CD4-positive, alpha-beta T cell treated with Interleukin-4 for 1 hour (primary cell): ENCODE measurements at places on chromosomes 16 and 17.
A peak's percentile ranks its signal among the peaks of the same experiment; 100 is the strongest.

GRCh38 chr17:18960241-18960665 is 8.3 kb downstream of the SLC5A10 start:
- DNase-seq = no peak

DNA sequence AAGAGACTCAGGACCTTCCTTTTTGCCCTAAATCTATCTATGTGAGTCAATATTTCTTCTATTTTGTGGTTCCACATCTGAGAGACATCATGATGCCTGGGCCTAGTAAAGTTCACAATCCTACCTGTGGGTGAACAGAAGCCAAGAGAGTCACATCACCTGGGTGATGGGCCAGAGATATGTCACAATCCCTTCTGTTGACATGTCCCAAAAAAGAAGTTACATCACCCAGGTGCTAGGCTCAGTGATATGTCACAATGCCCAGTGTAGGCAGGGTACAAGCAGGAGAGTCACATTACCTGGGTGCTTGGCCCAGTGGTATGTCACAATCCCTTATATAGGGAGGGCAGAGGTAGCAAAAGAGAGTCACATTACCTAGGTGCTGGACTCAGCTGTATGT is 2101.9 kb downstream of the TP53TG3F start:
- no peak for DNase-seq

DNA sequence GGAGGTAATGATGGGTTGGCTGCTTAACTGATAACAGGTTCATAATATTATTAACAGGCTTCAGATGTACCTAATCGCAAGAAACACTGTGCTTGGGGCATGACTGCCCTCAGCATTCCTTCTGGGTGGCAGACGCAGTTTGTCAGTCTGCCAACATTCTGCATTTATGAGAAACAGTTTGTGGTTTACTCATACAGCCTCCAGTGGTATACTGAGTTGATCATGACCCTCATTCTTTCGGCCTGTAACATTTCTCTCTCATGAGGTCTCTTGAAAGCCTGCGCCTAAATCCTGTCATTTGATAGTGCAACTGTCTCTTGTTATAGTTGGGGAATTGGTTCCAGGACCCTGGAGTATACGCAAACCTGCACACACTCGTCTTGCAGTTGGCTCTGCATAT is 4.9 kb upstream of the RUSF1 start:
- no peak for DNase-seq

DNA sequence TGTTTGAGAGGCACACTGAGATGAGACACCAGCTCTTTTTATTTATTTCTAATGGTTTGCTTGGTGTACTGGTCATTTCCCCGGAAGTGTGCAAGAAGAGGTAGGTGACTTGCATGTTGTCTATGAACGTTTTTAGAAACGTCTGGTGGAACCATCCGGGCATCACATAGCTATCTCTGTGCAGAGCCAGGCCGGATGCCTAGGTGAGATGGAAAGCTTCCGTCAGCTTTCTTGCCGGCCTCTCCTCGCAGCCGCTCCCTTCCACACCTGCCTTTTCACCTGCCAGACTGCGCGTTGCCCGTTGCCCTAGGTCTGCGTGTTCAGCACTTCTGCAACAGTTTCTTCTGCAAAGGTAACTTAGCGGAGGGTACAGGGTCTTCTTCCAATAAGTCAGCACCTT is 416.0 kb downstream of the WWOX start:
- no peak for DNase-seq

DNA sequence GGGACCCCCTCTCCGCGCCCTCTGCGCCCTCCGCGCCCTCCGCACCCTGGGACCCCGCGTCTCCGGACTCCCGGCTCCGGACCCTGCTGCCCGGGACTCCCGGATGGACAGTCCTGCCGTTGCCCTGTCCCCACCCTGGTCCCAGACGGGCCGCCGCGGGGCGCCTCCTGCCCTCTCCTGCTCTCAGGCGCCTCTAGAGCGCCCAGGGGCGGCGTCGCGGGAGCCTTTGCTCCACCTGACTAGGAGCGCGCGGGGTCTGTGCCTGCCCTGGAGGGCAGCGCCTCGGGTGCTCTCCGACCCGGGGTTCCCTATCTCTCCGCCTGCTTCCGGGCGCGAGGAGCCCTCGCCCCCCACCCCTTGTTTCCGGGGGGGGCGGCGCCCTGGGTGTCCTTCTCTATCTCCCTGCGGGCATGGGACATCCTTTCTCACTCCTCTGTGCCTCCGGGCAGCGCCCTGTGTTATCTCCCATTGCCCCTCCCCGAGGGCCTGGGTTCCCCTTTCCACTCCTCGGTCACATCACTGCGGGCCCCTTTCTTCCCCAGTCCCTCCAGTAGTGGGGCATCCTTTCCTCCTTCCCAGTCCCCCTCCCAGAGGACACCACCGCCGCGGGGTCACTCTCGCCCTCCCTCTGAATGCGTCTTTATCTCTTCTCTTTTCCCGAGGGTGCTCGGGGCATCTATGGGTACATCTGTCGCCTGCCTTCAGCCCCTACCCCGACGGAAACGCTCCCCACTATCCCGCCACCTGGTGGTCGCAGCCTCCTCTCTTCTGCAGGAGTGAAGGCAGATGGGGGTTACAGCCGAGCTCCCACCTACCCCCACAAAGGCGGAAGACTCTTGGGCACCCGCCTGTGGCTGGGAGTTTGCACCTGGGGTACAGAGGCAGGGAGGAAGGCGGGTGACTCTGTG is 875 bp downstream of the PRKCB start:
- peak; percentile 64 for DNase-seq

DNA sequence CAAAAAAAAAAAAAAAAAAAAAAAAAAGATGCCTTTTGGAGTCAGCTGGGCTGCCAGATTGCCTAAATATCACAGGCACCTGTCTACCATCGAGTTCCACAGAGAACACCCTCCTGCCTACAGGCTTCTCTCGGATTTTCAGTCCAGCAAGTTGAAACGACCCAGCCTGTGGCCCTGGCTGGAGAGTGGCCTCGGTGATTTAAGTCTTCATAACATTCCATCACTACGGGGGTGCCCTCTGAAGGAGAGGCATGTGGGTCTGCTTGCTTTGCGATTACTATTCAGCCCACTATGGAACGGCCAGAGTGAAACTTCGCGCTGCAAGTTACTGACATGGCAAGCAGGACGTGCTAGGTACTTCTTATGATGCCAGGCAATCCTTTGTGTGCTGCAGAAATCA is 42.8 kb downstream of the MARCHF10 start:
- DNase-seq = no peak

DNA sequence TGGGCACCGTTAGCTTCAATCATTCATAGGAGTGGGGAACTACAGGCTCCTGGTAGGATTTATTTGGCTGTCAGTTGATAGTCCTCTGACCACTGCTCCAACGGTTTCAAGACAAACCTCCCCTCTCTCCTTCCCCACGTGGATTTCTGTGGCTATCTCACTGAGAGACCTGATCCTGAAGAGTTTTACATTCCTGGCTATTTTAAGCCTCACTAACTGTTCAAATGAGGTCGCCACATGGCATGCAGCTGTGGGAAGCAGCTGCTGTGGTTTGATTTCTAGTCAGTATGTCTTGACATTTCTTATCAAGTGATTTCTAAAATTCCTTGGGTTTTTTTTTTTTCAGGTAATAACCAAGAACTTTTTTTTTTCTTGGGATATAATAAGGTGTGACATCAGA is 38.3 kb downstream of the CDK5R1 start:
- DNase-seq = no peak

DNA sequence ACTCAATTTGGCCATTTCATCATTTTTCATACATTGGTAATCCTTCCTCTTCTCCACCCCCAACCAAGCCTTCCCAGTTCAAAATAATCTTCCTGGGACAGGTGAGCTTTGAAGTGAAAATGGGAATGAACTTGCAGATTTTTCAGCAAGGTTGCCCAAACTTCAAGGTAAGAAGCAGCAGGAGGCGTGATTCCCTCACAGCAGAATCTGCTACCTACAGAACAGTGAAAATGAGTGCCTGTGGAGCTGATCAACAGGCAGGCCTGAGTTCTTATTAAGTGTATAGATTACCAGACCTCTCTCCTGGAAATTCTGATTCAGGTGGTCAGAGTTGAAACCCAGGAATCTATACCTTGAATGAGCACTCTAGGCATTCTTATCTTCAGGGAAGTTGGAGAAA is 356.6 kb downstream of the RBFOX1 start:
- no peak for DNase-seq

DNA sequence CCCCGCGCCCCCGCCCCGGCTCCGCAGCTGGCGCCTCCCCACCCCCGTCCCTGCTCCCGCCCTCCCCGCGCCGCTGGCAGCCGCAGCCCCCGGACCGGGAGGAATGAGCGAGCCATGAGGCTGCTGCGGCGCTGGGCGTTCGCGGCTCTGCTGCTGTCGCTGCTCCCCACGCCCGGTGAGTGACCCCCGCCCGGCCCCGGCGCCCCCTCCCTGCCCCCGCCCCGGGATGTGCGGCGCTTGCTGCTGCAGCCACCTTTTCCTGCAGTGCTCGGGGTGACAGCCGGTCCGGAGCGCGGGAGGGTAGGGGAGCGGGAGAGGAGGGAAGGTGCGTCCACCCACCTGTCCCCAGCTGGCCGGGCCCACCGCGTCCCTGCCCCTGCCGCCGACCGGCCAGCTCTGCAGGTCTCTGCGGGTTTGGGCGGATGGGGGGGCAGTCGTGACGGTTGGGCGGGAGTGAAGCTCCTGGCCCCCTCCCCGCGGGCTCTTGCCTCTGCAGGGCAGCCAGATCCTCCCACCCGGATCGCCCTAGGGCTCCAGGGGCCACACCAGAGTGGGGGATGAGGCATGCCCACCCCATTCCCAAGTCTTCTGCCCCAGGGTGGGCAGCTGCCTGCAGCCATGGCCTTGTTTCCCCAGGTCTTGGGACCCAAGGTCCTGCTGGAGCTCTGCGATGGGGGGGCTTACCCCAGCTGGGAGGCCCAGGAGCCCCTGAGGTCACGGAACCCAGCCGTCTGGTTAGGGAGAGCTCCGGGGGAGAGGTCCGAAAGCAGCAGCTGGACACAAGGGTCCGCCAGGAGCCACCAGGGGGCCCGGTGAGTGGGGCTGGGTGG is 513 bp downstream of the ADAM11 start:
- no peak for DNase-seq

DNA sequence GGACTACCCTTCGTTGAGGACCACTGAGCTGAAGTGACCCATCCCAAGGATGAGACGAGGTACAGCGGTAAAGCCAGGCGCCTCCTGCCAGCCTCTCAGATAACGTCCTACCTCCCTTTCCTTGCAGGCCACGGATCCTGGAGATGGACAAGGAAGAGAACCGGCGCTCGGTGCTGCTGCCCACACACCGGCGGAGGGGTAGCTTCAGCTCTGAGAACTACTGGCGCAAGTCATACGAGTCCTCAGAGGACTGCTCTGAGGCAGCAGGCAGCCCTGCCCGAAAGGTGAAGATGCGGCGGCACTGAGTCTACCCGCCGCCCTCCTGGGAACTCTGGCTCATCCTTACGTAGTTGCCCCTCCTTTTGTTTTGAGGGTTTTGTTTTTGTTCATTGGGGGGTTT is 17.3 kb upstream of the LLGL1 start:
- DNase-seq = no peak
